Lung microvascular endothelial cell (primary cell): ENCODE measurements at places on chromosomes 2 and 18. TPM values are rescaled to one million over a fixed set of nuclear protein-coding genes. Genes with fewer than 3 reads are reported as not detected.
A peak's percentile ranks its signal among the peaks of the same experiment; 100 is the strongest.

GRCh38 chr18:67139899-67140298 lies 376.6 kb downstream of the DSEL start:
- DNase-seq: no peak

DNA sequence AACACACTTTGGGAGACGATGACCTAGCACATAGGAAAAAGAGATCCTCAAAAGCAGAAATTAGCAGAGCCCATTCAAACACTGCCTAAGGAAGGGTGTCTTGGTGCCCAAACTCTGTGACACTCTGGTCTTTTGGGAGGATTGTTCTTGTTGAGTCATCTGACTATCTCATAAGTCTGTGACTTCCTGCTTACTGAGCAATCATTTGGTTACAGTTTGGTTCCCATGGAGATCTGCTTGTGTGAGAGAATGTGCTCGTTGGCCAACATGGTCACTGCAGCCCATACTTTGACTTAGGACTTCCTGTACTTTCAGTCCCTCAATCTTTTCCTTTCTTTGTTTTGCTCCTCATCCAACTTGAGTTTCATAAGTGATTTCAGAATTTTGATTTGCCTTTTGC lies 602.9 kb downstream of the NYAP2 start:
- peak; percentile 55 for DNase-seq

GRCh38 chr2:182522972-182523473 lies 96.2 kb upstream of the PDE1A start:
- peak; percentile 5 for DNase-seq

DNA sequence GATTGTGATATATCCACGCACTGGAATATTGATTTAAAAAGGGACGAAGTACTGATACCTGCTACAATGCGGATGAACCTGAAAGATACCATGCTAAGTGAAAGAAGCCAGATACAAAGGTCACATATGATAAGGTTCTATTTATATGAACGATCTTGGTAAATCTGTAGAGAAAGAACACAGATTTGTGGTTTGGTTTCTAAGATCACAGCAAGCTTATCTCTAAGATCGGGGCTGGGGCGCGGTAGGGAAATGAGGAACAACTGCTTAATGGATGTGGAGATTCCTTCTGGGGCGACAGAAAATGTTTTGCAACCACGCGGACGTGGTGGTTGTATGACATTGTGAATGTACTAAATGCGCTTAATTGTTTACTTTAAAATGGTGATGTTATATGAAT lies 60.1 kb downstream of the NEDD4L start:
- no peak for DNase-seq

DNA sequence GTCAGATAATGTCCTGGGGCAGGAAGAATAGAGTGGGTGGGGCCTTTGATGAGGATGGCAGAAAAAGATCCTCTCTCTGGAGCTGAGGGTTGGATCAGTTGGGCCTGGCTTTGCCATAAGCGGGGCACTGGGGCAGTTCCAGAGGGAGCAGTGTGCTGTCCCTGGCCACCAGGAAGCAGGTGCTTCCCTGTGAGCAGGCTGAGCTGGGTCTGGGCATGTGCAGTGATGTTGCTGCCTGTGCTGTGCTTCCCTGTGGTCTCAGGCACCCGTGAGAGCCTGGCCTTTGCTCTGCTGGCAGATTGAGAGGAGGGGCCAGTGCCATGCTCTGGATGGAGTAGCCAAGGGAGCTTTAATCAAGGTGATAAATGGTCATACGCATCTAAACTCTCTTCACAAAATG lies 14.6 kb upstream of the NPPC start:
- DNase-seq: peak; percentile 90

Gene SCN1A
- not detected in 2 replicates for total RNA-seq

Gene VWC2L
- total RNA-seq: not detected in 2 replicates
